ENCODE measurements at places on chromosomes 5 and 9. TPM values are rescaled to one million over a fixed set of nuclear protein-coding genes. Genes with fewer than 3 reads are reported as not detected.

The ZFP2 gene
- total RNA-seq: 1.5 TPM

The NFX1 gene
- 21.1 TPM for total RNA-seq

The C5orf52 gene
- not detected for total RNA-seq

The ECSCR gene
- total RNA-seq: not detected

The NOL6 gene
- 42.0 TPM for total RNA-seq

Measured in tracheal epithelial cell (primary cell).